ENCODE measurements at places on chromosomes 7 and 10.

- DNase-seq = no peak
Observed at GRCh38 chr7:143284591-143285469, at the start of gene TMEM139. Gene TMEM139, plus strand, starts transcription at chr7:143284958. Its CDS starts 1,000 bp downstream, at chr7:143285958.

DNA sequence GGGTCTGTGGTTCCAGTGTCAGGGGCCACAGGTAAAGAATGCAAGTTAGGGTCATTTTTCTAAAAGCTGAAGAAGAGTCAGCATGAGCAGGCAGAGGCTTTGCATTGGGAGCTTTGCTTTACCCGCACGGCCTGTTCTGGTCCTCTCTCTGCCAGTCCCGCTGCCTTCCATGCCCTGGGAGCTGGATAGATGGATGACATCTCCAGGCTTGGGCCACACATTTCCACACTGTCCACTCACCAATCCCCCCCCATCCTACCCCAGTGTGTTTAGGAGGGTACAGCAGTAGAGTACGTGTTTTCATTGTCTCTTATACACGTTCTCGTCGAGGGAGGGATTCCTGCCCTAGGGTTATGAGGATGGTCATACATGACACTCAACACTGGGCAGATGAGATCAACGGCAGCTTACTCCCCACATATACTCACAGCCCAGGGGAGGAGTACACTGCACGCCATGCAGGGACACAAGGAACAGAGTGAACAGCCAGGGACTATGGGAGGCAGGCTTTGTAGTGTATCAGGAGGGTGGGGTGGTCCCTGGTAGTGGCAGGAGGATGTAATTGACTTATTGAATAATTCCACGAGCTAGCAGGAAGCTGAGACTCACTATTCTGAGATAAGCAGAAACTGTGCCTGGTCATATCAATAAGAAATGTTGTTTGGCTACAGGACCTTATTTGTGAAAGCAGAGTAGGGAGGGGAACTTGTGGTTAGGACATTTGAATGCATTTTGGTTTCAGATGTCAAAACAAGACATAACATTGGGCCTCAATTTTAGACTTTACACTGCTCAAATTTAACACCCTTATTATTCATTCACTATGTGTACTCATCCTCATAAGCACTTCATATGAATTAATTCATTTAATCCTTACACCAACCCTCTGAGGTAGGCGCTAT lies 36.6 kb downstream of the PLPP4 start:
- DNase-seq = no peak

GRCh38 chr10:78700413-78700812 lies 368.4 kb upstream of the ZMIZ1 start:
- peak; percentile 50 for DNase-seq

GRCh38 chr7:132345543-132346129 lies 230.6 kb downstream of the PLXNA4 start:
- no peak for DNase-seq

DNA sequence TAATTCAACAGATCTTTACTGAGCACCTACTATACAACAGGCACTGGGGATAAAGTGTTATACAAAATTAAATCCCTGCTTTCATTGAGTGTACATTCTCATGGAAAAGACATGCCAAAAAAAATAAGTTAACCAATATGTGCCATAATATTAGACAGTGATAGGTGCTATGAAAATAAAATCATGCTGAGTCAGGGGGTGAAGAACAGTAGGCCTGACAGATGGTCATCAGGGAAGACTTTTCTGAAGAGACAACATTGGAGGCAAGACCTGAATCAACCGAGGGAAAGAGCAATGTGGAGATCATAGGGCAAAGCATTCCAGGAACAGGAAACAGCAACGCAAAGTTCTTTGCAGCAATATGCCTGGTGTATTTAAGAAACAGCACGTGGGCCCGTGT lies 135.5 kb downstream of the C1GALT1 start:
- DNase-seq = no peak

- DNase-seq = no peak
Observed at GRCh38 chr10:15869935-15870334, 9.6 kb upstream of the MINDY3 start.

GRCh38 chr10:79018521-79019011 lies 50.2 kb upstream of the ZMIZ1 start:
- DNase-seq = no peak

DNA sequence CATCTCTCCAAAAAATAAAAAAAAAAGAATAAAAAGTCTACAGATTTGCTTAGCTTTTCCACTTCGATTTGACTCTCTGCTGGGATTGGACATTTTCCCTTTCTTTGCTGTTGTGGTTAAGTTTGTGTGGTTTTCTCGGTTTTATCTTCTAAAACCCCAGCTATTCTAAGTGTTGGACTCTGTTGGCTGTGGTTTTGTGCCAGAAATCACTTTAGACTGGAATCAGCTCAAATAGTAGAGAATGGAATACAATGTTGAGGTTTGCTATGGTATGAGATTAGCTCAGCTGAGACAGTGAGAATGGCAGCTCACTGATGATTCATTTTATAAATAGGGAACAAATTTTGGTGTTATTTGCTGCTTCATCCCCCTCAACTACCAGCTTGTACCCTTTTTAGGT lies 116.0 kb downstream of the BUB3 start:
- no peak for DNase-seq

DNA sequence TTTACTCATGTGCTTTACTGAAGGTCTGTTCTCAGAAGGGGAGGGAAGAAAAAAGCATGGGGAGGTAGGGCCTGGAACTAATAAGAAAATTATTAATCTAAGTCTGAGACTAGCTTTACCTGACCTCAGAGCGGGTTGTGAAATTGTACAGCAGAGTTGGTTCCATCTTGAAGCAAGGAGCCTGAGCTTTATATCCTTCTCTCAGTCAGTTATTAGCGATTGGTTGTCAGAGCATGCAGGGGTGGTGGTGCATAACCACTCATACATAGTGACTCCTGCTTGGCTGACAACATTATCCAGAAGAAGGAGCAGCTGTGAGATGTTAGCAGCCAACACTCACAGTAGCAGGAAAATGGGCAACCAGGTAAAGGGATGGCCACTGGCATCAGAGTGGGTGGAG lies 976.3 kb upstream of the LRRTM3 start:
- DNase-seq = no peak

DNA sequence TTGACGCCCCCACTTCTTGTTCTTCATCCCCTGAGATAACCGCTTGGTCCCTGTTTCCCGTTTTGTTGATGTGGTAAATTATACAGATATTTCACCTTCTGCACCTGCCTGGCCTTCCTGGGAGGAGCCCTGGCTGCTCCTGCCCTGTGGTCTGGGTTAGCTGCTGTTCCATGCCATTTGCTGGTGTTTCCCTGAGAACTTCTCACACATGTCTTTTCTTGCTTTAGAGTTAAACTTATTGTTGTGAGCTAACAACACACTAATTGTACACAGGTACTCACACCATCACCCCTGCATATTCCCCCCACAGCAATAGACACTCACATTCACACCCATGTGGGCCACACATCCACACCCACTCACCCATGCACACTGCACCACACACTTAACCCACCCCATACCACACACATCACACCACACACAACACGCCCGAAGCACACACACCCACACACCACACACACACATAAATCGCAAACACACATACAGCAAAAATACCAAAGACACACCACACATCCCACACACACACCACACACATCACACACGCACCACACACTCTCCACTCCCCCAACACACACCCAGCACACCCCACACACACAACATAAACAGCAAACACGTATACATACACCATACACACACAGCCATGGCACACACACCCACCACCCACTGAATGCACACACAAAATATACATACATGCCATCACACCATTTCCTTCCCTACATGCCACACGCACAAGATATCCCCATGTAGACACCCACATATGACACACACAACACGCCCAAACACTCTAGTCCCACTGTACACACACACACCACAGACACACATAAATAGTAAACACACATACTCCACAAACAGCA lies 19.4 kb upstream of the ANTXRL start:
- DNase-seq = no peak

DNA sequence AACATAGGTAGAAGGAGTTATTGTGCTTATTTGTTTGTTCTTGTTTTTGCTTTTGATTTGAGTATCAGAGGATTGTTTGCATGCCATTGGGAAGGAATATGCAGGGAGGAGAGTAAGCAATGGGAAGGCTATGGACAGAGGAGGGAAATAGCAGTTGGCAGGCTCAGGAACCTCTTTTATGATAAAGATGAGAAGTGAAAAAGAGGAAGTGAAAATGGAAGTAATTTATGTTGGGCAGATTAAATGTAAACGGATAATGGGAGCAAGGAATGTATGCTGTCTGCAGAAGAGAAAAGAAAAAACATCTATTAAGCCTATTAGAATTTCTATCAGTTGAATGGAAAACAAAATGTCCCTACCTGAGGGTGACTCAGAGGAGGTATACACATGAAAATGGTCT lies 90.1 kb upstream of the NPSR1 start:
- no peak for DNase-seq

DNA sequence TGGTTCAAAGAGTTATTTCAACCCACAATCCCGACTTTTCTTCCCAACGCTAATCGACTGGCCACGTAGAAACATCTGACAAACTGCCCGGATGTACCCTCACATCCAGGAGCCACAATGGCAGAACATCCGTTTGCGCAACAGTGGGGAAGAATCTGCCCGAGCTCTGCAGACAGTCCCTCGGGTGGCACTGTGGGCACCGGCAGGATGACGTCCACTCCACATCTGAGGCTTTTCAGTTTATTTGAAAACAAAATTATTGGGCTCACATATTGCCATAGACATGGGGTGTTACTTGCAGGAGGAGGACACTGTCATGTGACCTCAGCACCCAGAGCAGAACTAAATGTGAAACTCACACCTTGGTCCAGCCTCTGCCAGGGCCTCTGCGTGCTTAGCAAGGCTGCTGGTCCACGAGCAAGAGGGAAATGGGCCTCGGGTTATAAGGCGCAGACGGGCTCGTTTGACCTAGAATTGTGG lies 84.1 kb downstream of the MKI67 start:
- no peak for DNase-seq

DNA sequence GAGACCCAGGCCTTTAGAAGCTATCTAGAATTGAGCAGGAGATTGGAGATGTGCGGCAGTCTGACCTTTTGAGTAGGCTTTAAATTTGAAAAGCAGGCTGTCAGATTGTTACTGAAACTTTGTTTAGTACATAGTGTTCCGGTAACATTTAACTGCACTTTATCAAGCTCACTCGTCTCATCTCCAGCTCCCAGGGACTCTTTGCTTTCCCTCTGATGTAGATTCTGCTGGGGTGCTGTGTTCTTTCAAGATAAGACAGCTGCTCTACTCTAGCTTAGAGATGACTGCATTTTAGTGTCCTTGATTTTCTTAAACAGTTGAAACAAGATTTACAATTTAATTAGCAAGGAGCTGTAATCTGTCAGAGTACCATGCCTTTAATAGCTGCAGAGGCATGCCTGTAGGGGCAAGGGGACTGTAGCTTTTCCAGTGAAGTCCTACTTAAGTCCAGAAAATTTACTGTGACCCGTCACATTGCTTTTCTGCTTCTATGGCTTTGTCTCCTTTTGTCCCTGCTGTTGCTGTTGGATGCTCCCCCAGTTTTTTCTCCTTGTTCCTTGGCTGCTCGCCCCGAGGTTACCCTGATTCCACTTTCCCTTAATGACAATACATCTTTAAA lies 56.4 kb upstream of the MTPN start:
- no peak for DNase-seq

DNA sequence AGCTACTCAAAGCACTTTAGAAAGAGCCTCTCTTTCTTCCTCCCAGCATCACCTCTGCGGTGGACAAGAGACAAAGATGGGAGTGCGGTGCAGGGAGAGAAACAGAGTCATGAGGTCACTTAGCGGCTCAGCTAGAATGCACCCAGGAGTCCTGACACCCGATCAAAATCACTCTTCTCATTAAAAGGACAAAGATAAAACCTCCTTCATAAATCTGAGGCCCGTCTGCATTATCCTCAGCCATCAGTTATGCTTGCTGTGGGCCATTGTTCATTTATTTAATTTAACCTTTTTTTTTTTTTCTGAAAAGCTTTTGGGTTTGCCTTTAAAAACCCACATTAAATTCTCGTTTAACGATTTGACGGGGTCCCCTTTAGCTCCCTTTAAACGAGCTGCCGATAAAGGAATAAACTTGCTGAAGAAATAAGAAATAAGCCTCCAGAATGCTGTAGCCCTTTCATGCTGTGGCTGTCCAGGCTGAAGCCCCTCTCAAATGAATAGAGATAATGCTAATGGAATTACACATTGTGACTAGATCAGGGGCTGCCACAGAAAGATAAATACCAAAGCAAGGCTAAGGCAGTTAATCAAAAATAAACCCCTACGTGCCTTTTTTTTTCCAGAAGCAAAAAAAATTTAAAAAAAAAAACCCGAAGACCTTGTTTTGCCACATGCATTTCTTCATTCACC lies 16.1 kb upstream of the PLXNA4 start:
- no peak for DNase-seq

DNA sequence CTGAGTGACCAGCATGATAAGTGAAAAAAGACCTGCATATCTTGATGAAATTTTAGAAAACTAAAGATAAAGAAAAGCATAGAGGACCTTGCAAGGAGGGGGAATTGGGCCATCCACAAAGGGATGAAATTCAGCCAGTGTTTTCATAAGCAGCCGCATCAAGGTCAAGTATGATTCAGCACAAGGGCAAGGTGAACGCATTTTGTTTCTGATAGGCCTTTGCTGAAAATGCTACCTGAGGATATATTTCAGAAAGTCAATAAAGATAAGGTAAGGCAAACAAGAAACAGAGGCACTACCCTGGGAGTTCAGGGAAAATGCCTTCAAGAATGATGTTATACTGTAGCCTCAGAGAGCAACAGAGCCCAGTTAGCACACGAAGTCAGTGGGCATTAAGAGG lies 55.0 kb upstream of the SHH start:
- no peak for DNase-seq

- DNase-seq = peak; percentile 37
Observed at GRCh38 chr7:101172854-101173751, 7.0 kb downstream of the NAT16 start.

DNA sequence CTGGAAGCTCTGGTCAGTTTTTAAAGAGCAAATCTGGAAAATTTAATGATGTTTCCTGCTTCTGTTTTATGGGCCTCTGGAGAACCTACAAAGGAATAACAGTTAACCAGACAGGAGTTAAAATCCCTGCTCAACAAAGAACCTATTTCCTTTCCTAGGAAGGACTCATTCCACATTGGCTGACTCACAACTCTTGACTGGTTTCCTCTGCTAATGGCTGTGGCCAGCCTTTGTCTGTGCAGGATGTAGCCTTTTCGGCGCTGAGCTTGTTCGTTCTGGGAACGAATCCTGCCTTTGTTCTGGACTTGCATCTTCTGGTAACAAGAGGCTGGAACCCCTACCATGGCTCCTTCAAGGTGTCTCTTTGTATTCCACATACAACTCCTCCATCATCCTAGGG lies 112.8 kb upstream of the PDCD4 start:
- DNase-seq = no peak

GRCh38 chr7:34015651-34016050 lies 110.3 kb downstream of the BMPER start:
- DNase-seq = no peak

GRCh38 chr7:79778786-79779770 lies 325.6 kb upstream of the MAGI2 start:
- DNase-seq = no peak
